ENCODE measurements at places on chromosomes 6 and 20.
A peak's percentile ranks its signal among the peaks of the same experiment; 100 is the strongest.

DNA sequence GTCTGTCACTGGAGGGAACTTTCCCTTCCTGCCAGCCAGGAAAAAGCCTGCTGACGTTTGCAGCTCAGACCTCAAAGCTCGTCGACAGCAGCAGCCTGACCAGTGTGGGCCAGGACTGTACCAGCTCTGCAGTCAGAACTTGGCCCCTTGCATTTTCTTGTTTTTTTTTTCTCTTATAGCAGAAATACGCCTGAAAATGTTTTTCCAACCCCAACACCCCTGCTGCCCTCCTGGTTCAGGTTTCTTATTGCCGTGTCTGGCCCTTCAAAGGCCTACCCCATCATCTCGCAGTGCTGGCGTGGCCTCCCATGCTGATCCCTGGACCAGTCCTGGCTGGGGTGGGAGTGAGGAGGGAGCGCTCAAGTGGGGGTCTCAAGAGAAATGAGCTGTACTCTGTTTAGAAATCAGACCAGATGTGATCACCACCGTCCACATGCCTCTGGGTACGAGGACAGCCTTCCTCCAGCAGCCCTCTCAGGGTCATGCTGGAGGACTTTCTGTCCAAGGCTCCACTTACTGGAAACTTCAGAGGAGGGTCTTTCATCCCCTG, 169.0 kb downstream of the FOXC1 start:
- peaks cover 45% of the 10 kb centered on the region for H3K4me1 ChIP-seq
- H3K36me3 ChIP-seq = peaks cover 3% of the 10 kb centered on the region
- H3K4me3 ChIP-seq = no peak overlapping the region
- H3K27ac ChIP-seq = peak overlapping the region; percentile 40
- DNase-seq = no peak

DNA sequence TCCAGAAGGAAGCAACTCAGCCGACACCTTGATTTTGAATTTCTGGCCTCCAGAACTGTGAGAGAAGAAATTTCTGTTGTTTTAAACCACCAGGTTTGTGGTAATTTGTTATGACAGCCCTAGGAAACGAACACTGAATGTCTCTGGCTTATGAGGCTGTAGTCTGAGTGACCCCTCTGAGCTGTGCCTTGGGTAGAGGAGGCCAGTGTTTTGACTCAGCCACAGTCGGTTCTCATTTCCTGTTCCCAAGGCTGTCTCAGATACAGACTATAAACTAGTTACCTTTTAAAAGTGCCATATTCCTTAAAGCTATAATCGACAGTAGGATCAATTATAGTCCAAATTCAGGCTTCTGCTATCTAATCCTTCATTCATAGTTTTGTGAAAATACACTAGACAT, 391.2 kb upstream of the MAP3K7 start:
- H3K27ac ChIP-seq = no peak overlapping the region
- H3K4me3 ChIP-seq = no peak overlapping the region
- no peaks in the 10 kb centered on the region for H3K36me3 ChIP-seq

DNA sequence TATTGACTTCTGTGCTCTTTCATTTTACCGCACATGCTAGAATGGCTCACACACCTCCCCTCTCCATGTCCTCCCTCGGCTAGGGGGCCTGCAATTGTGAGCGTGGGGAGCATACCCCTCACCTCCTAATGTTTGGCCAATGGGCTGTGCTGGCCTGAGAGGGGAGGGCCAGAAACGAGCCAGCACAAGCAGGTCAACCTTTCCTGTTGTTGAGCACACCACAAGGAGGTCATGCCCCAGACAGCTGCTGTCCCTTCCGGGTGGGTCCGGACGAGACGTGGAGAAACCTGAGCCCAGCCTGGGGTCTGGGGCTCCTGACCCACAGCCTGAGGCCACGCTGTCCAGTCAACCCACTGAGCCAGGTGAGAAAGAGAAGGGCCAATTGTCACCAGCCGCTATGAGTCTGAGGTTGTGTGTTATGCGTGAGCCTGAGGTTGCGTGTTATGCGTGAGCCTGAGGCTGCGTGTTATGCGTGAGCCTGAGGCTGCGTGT, 77.4 kb downstream of the TTLL2 start:
- H3K36me3 ChIP-seq = no peaks in the 10 kb centered on the region
- DNase-seq = peak; percentile 54
- no peak overlapping the region for H3K27ac ChIP-seq
- H3K4me3 ChIP-seq = no peak overlapping the region
- no peaks in the 10 kb centered on the region for H3K4me1 ChIP-seq
- peaks cover 16% of the 10 kb centered on the region for H3K27me3 ChIP-seq

- peaks cover 33% of the 10 kb centered on the region for H3K4me1 ChIP-seq
- peak; percentile 79 for DNase-seq
- H3K4me3 ChIP-seq = peak overlapping the region; percentile 92
- peak overlapping the region; percentile 99 for H3K27ac ChIP-seq
Measured at GRCh38 chr6:30213957-30214656, 901 bp upstream of the TRIM26 start.

GRCh38 chr6:25103603-25104002, 167.8 kb upstream of the RIPOR2 start:
- DNase-seq = no peak
- no peak overlapping the region for H3K27ac ChIP-seq
- H3K36me3 ChIP-seq = no peaks in the 10 kb centered on the region
- no peaks in the 10 kb centered on the region for H3K4me1 ChIP-seq
- no peak overlapping the region for H3K4me3 ChIP-seq
- peaks cover 5% of the 10 kb centered on the region for H3K27me3 ChIP-seq

DNA sequence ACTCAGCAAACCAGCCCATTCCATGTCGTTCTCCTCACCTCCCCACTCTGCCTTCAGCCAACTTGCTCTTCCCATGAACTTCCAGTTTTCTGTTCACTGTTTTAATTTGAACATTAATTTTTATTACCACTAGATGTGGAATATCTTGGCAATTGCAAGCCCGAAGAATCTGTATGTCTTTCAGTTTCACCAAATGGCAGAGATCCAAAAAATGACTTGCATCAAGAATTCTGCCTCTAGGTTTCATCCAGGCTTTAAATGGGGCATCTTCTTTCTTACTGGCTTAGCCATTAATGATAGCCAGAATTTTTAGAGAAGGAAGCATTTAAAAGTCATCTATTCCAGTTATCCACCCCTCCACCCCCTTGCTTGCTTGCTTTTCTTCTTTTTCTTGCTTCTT, 39.0 kb downstream of the CAP2 start:
- no peaks in the 10 kb centered on the region for H3K27me3 ChIP-seq
- no peaks in the 10 kb centered on the region for H3K4me1 ChIP-seq
- no peak overlapping the region for H3K4me3 ChIP-seq
- H3K27ac ChIP-seq = no peak overlapping the region
- H3K36me3 ChIP-seq = peaks cover 9% of the 10 kb centered on the region

- no peak overlapping the region for H3K4me3 ChIP-seq
- no peak for DNase-seq
- H3K4me1 ChIP-seq = peaks cover 14% of the 10 kb centered on the region
- H3K27me3 ChIP-seq = no peaks in the 10 kb centered on the region
- peaks cover 2% of the 10 kb centered on the region for H3K36me3 ChIP-seq
- H3K27ac ChIP-seq = no peak overlapping the region
Measured at GRCh38 chr6:80209430-80209829, 103.0 kb downstream of the BCKDHB start.

- H3K27ac ChIP-seq = peak overlapping the region; percentile 46
- peaks cover 10% of the 10 kb centered on the region for H3K4me1 ChIP-seq
- no peak overlapping the region for H3K4me3 ChIP-seq
- DNase-seq = no peak
Measured at GRCh38 chr6:35415065-35415891, 36.9 kb upstream of the FANCE start.

Data from type B pancreatic cell (in vitro differentiated cells).